ENCODE measurements at places on chromosomes 4 and X.
A peak's percentile ranks its signal among the peaks of the same experiment; 100 is the strongest.

DNA sequence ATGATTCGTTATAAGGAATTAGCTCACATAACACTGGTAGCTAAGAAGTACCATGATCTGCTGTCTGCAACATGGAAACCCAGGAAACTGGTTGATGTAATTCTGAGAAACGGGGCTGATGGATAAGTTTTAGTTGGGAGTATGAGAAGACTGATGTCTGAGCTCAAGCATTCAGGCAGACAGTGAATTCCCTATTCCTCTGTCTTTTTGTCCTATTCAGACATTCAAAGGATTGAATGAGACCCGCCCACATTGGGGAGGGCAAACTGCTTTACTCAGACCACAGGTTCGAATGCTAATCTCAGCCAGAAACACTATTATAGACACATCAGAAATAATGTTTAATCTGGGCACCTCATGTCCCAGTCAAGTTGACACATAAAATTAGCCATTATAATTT is 515.5 kb downstream of the STPG2 start:
- DNase-seq, result no peak

- no peak for DNase-seq
These were observed 9.4 kb downstream of the TASL start for GRCh38 chrX:30568136-30568535.

DNA sequence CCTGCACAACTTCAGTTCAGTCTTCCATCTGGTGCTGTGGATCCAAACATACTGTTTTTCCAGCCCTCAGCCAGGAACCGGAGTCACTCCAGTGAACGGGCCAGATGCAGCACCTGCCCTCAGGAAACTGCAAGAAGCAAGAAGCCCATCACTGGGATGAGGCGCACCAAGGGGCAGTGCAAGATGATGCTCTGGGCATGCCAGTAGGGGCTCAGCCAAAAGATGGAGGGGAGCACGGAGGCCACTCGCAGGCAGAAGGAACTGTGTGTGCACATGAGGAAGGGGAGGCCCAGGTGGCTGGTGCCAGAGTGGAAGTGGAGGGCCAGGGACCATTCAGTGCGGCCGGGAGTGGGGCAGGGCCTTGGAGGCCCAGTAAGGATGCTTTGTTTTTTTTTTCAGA is 161.7 kb upstream of the MAMLD1 start:
- no peak for DNase-seq

DNA sequence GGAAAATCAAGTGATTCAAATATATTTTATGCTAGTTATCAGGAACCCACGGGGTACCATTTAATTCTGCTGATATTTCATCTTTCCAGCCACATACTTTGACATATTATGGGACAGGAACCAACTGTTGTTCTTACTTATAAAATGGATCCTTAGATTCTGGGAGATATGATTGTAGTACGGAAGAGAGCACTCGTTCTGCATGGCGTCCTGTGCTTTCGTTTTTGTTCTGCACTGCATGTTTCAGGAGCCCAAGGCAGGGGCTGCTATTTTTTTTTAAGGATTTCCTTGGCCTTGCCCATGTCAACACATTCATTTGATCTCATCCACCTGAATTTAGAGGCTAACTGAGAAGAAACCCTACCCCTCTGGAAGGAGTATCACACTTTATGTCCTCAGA is 245.5 kb upstream of the TLL1 start:
- no peak for DNase-seq

GRCh38 chr4:24010994-24011393 is 121.1 kb upstream of the PPARGC1A start:
- DNase-seq, result no peak

GRCh38 chrX:84974803-84975202 is 28.9 kb upstream of the APOOL start:
- DNase-seq, result no peak

GRCh38 chr4:139959396-139959795 is 194.6 kb downstream of the MAML3 start:
- no peak for DNase-seq

DNA sequence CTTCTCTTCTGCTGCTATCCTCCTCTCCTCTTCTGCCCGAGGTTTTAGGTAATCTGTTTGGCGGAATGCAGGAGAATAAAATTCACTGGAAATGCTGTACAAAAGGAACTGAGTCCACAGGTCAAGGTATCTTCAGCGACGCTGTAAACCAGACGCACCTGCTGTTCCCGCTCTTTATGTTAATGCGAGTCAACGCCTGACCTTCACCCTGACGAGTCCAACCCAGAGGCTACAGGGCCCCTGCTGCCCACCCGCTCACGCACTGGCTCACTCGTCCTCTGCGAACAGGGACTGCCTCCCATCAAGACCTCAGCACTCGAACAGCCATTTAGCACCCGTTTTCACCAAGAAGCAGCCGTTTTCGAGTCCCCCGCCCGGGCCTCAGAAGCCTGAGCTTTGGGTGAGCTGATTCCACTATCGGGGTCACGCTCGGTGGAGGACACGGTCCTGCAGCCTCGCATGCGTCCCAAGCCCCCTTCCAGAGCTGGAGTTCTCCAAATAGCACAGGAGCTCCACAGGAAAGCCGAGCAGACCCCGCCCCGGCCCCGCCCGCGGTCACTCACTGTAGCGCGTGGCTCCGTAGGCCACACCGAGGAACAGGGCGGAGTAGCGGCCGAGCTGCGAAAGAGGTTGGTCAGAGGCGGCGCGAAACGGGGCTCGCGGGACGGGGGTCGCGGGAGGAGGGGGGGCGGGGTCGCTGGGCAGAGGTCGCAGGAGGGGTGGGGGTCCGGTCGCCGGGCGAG is 556 bp downstream of the ATP5ME start:
- DNase-seq, result no peak

GRCh38 chr4:155705664-155706063 is 39.0 kb downstream of the GUCY1A1 start:
- no peak for DNase-seq

- no peak for DNase-seq
These were observed 480.5 kb upstream of the FSTL5 start for GRCh38 chr4:162644346-162644745.

DNA sequence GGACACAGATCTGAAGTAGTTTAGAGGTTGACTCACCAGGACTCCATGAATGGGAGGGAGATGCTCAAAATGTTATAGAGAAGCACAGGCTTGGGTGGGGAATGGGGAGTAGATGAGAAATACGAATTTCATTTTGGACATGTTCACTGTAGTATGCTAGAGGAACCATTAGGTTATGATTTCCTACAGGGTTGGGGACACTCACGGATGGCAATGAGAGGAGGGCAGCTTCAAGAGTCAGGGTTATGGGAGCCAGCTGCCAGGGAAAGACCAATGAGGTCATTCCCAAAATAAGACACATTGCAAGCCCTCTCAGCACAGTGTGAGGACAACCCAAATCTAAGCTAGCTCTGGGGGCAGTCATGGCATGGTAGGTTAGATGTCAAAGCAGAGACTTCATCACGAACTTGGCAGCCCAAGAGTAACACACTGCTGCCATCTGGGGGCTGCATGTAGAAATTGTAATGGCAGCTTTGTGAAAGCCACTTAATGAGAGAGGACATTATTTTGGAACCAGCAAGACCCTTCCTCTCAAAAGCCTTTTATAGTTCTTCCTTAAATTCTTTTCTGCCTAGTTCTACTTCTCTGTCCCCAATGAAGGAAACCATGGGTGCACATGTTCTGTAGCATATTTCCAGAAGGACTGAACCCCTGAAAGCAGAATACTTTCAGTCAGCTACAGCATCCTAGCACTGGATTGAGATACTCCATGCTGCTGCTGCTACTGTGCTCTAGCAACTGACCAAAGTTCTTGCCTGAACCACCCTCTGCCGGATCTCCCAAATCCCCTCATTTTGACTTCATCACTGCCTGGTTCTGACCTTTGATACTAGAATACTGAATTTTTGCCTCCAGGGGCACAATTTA is 16.2 kb upstream of the ZCCHC12 start:
- DNase-seq, result peak; percentile 34

- no peak for DNase-seq
These were observed 77.6 kb downstream of the PDE5A start for GRCh38 chr4:119550857-119551532.

DNA sequence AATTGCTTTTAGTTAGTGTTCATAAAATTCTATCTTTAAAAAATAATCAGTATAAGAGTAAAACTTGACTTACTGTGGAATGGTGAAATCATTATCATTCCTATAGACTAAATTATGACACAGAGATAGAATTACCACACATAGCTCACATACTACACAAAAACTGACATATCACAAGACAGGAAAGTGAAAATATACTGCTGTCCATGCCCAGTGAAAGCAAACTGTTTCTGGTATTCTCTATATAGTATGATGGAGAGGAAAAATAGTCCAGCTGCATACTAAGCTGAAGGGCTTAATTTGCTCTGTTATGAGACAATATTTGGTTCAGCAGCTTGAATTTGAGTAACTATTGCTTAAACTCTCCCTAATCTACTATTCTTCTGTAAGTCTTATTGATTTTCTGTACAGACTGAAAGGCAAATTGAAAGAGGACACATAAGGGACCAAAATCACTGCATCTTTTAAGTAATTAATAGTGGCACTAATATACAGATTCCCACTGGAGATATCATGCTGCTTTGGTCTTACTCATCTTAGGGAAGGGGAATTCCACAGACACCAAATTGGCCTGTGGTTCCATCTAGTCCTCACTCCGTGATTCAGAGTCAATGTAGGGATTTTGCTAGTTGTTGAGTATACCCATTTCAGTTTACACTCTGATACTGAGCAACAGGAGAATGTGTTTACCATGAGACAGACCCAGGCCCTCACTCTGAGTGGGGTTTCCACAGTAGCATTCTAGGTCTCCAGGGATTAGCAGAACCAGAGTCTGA is 47.4 kb upstream of the AGA start:
- no peak for DNase-seq

- DNase-seq, result no peak
These were observed 40.1 kb upstream of the EIF1AX start for GRCh38 chrX:20181598-20182329.

- no peak for DNase-seq
These were observed 262.0 kb downstream of the PPP1R2C start for GRCh38 chrX:42515939-42516338.

- DNase-seq, result no peak
These were observed 44.0 kb downstream of the ABLIM2 start for GRCh38 chr4:8114456-8115202.

GRCh38 chr4:52748432-52748831 is 2.8 kb downstream of the ERVMER34-1 start:
- no peak for DNase-seq

DNA sequence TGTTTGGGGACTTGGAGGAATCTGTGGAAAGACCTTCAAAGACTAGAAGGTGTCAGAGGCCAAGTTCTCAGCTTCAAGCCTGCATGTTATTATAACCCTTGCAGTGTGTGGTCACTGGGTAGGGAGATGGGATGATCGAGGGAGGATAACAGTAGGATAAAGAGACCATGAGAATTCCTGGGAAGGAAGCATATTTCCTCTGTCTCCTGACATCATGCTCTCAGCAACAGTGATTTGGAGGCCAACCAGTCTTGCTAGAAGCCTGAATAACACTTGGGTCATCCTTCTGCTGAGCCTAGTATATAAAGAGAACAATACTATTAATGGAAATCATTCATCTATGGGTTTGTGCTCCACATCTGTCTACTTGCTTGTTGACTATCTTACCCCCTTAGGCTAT is 40.9 kb upstream of the ANXA3 start:
- DNase-seq, result no peak

DNA sequence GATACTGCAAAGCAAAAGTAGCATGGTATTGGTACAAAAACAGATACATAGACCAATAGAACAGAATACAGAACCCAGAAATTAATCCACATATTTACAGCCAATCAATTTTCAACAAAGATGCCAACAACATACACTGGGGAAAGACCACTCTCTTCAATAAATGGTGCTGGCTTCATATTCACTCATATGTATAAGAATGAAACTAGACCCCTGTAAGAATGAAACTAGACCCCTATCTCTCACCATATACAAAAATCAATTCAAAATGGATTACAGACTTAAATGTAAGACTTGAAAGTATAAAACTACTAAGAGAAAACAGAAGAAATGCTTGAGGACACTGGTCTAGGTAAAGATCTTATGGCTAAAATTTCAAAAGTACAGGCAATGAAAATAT is 19.3 kb downstream of the TLR6 start:
- no peak for DNase-seq

- DNase-seq, result no peak
These were observed 58.2 kb upstream of the RBM47 start for GRCh38 chr4:40687676-40688389.

DNA sequence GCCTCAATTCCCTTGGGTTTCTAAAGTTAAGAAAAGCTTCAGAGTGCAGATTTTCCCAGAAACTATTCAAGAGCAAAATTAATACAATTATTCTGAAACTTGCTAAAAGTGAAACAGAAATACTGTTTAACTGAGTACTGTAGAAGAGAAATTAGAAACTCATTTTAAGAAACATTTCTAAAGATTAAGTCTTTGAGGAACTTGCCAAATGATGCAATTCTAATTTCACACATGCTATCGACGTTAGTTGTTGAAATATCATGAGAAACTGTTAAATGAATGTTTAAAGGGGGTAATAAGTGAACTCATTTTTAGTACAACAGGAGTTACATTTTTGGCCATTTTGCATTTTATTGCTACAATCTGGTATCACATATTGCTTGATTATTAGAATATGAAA is 125.3 kb upstream of the MAOA start:
- no peak for DNase-seq

DNA sequence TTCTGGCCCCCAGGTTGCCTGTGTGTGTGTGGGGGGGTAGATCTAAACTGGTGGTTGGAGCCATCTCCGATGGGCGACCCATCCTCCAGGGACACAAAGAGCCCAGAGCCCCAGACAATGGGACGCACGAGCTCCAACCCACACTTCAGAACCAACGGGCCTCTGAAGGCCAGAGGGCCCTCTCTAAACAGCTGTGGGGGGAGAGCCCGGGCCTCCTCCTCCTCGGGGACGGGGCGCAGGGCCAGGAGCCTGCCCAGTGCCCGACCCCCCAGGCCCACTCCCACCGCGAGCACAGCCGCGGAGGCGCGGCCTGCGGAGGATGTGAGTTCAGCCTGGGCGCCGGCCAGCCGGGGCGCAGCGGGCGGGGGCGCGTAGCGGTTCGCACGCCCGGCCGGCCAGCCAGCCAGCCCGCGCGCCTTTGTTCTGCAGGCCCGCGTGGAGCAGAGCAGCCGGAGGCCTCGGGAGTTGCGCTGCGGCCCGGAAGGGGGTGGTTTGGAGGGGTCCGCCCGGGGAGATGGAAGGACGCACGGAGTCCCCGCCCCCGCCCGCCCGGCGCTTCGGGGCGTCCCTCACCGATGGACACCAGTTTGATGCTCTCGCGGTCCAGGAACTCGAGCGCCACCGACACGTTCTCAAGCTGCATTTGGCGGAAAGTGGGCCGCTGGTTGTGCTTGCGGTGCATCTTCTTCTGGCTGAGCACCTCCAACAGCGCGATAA is 4.0 kb downstream of the FLNA start:
- peak; percentile 19 for DNase-seq

DNA sequence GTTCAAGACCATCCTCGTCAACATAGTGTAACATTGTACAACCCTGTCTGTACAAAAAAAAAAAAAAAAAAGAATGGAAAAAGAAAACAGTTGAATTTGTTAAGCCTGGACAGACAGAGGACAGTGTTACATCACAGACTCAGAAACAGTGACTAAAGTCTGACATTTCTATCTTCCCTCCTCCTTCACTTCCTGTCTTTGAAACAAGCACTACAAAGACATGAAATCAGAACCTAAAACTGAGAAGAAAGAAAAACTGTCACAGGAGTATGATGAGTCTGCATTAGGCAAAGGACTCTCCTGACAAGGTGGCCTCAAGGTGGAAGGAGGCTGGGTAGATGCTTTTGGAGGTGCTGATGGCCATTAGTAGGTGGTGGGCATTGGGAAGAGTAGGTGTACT is 126.7 kb downstream of the RBM47 start:
- no peak for DNase-seq
